Trophoblast cell (in vitro differentiated cells and primary cell): ENCODE measurements at places on chromosomes 1 and 21.
A peak's percentile ranks its signal among the peaks of the same experiment; 100 is the strongest.

DNA sequence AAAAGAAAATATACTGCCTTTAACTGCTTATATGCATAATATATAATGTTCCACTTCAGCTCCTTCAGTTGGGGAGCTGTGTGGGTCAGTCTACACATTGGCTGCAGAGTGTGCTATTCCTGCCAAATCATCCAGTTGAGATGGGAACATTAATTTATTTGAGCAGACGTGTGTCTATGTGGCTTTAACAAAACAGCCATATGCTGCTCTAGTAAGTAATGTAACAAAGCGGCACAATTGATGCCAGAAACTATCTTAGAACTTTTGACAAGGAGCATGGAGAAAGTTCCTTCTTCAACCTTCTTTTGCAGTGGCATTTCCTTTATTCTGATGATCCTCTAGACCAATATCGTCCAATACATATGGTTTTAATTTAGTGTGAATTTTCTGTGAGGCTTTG, 285.9 kb upstream of the C1orf87 start:
- DNase-seq = no peak

DNA sequence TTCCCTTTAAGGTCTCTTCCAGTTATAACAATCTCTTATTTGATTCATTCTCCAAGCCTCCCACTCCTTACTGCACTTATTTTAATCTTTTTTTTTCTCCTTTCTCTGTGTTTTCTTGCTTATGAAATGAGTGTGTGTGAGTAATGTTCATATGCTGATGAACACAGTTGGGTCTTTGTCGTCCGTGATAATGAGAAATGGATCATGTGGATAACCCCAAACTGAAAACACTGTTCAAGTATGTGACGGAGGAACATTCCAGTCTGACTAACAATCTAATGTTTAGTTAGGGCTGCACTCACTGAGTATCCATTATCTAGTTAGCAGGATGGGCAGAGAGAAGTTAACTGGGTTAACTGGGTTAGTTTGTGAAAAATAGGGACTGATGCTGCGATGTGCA, 253.1 kb upstream of the DUSP10 start:
- no peak for DNase-seq

- peak; percentile 34 for DNase-seq
Observed at GRCh38 chr1:31920956-31921355, 17.2 kb downstream of the PTP4A2 start.

DNA sequence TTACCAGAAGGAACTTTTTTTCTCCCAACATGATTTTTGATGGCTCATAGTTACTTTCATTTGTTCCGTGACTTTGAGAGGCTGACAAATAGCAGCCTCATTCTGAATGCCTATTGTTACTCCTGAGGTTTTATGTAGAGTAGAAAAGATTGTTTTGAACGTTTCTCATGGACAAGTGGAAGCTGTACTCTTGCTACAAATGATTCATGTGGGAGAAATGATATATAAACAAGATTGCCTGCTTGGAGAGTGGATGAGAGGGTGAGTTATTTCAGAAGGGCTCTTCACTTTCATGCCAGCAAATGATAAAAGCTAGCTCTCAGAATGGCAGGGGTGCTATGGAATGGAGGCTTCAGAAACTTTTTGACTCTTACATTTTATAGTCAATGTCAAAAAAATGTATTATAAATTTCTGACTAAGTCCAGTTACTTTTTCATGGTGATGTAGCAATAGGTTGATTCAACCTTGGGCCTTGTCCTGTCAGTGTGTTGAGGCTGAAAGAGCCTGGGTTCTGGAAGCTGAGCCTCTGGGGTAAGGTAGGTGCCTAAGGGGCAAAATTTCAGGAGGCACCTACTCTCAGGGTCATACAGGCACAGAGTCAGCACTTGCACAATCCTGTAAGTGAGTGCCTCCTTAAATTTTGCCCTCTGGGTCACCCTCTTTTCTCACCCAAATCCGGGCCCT, 19.4 kb downstream of the JUN start:
- no peak for DNase-seq

DNA sequence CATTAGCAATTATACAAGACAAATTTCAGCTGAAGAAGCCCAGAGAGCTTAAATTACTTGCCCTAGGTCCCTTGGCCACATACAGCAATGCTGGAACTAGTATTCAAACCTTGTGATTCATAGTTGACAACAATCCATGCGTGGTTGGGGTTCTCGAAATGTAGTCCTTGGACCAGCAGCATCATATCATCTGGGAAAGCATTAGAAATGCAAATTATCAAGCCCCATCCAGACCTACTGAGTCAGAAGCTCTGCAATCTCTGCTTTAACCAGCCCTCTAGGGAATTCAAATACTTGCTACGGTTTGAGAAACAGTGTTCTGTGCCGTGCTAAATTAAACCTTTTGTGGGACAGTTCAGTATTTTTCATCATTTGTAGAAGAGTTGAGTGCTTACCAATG, 65.1 kb downstream of the CLIC6 start:
- peak; percentile 41 for DNase-seq

- DNase-seq = no peak
Observed at GRCh38 chr1:202090994-202091393, 31.7 kb upstream of the GPR37L1 start.

DNA sequence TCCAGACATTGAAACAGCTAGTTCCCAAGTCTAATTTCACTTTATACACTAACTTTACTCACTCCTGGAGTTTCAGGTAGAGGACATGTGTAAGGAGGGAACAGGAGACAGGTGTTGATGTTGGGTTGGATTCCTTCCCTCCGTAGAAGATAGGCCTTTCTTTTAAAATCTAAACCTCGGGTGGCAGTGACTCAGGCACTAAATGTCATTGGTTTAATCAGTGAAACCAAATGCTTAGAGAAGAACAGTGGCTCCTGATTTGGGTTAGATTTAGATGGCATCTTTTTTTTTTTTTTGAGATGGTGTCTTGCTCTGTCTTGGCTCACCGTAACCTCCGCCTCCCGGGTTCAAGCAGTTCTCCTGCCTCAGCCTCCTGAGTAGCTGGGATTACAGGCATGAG, 7.2 kb downstream of the CAP1 start:
- no peak for DNase-seq

DNA sequence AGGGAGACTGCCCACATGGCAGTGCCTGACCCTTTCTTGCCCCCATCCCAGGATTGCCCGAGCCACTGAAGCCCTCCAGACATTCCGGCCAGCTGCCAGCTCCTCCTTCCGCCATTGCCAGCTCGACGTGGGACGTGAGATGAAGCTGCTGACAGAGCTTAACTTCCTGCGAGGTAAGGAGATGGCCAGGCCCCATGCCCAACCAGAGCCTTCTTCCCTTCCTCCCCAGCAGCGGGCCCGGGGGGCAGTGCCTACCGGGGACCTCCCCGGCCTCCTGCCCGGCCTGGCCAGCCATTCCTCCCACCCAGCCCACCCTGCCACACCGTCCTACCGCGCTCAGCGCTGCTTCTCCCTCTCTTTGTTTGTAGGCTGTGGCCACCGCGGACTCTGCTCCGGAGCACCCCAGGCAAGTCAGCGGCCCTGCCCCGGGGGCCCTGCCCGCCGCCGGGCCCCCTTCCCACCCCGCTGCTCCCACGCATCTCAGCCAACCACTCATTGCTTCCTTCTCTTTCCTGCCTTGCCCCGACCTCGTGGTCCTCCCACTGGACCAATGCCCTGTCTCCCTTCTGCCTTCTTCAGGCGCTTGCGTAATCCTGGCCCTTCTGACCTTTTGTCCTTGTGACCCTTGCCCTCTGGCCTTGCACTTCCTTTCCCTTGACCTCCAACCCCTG, 4.9 kb downstream of the TRIM46 start:
- no peak for DNase-seq

GRCh38 chr1:108719656-108720435, 7.1 kb downstream of the FNDC7 start:
- peak; percentile 65 for DNase-seq

- DNase-seq = no peak
Observed at GRCh38 chr1:88985692-88986091, 6.7 kb downstream of the KYAT3 start.

DNA sequence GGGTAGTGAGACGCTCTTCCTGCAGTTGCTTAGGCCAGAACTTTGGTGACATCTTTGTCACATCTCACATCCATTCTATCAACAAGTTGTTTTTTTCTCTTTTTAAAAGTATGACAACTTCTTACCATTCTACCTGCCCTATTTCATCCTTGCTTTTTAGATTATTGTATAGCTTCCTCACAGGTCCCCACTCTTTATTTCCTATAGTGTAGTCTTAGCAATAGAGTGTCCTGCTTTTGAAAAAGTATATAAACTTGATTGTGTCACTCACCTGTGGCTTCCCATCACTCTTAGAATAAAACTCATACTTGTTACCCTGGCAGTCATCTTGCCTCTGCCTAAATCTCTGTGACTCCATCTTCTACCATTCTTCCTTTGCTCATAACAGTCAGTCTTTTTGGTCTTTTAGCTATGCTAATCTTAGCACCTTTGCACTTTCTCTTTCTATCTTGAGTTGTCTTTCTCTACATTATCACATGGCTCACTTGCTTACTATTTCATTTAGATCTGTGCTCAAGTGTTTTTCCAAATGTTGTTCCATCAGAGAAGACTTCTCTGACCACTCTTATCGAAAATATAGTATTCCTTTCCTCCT, 9.5 kb downstream of the CDC73 start:
- DNase-seq = no peak

DNA sequence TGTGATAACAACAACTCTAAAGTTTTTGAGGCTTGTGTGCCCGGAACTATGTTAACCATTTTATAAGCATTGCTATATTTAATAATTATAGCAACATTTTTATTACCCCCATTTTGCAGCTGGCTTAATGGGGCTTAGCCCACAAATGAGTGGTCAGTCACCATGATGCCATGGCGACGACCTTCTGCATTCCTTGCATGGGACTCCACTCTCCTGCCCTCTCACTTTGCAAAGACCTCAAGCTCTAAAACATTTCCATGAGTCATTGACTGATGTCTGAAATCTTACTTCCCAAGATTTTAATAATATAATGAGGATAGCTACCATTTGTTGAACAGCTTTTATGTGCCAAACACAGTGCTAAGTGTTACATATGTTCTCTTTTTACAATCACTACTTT, 15.4 kb downstream of the NGF start:
- DNase-seq = no peak

GRCh38 chr1:9028921-9029705, 2.9 kb upstream of the SLC2A7 start:
- peak; percentile 55 for DNase-seq

GRCh38 chr1:86084998-86085397, 71.6 kb downstream of the COL24A1 start:
- no peak for DNase-seq

- no peak for DNase-seq
Observed at GRCh38 chr1:89900791-89901708, 80.2 kb downstream of the LRRC8D start.

- DNase-seq = peak; percentile 88
Observed at GRCh38 chr21:35232545-35233176, 183.6 kb upstream of the RUNX1 start.

DNA sequence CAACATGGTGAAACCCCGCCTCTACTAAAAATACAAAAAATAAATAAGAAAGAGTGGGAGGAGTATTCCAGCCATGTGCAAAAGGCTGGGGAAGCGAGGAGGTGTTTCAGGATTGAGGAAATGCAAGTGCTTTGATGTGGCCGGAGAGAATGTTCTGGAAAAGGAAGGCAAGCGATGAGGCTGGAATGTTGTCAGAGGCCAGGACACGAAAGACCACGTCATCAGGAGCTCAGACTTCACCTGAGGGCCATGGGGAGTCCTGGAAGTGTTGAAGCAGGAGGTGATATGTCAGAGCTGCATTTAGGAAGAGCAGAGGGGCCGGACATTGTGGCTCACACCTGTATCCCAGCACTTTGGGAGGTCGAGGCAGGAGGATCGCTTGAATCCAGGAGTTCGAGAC, 10.9 kb upstream of the THEMIS2 start:
- DNase-seq = no peak

DNA sequence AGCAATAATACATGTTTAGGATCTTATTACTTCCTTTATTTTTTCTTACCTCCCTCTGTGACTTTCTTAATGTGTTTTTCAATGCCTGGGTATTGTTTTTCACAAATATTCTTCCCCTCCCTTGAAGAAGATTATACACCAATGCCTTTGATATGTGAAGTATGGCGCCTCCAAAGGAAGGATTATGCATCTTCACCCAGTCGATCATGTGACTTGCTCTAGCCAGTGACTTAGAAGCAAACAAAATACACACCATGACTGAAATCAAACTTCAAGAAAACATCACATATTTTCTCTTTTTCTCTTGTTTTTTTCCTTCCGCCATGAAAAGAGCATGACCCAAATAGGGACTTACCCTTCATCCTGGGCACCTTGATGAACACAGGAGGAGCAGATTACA, 297.1 kb downstream of the NCAM2 start:
- DNase-seq = no peak

- DNase-seq = no peak
Observed at GRCh38 chr1:235646463-235646862, 3.1 kb downstream of the GNG4 start.

- peak; percentile 62 for DNase-seq
Observed at GRCh38 chr1:27605796-27606707, 2.1 kb upstream of the AHDC1 start.

- DNase-seq = no peak
Observed at GRCh38 chr21:42780617-42781016, 98.7 kb downstream of the WDR4 start.

DNA sequence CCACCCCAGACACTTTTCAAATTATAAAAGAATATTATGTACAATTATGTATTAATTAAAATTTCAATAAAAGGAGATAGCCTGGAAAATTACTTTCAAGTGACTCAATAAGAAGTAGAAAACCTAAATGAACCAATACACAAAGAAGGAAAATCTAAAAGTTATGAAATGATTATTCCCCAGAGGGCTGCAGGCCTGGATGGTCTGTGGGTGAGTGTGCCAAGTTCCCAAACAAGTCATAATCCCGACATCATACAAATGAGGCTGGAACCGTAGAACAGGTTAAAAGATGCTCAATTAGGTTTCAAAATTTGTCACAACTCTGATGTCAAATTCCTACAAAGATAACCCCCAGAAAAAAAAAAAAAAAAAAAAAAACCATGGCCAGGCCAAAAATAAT, 12.7 kb downstream of the SPATC1L start:
- DNase-seq = no peak

GRCh38 chr1:227813962-227814361, 1.5 kb upstream of the PRSS38 start:
- DNase-seq = no peak

- peak; percentile 52 for DNase-seq
Observed at GRCh38 chr1:92030656-92031107, 897 bp downstream of the EPHX4 start.

- DNase-seq = no peak
Observed at GRCh38 chr1:191912517-191912916, 245.7 kb upstream of the RGS18 start.

DNA sequence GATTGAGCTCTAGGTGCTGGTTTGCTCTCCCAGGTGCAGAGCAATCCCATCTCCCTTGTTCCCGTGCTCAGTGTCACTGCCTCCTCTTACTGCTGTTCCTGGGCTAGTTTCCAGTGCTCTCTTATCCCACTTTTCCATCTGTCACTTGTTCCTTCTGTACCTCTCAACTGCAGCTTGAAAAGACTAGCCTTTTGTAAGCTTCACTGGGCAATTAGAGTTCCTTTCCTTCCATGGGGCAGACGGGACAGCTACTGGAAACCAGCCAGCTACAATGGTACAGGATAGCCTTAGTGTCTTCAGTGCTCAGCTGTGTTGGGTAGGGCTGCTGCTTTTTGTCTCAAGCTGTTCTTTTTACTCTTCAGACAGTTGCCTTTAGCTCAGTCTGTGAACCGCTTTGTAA, 31.6 kb downstream of the AGT start:
- DNase-seq = no peak
